ENCODE measurements at places on chromosomes 1 and 21.
A peak's percentile ranks its signal among the peaks of the same experiment; 100 is the strongest.

- DNase-seq, result peak; percentile 60
Observed at GRCh38 chr1:204941421-204942338, 71.0 kb downstream of the NFASC start.

GRCh38 chr21:34280389-34280795, 83.4 kb upstream of the KCNE2 start:
- DNase-seq, result no peak

DNA sequence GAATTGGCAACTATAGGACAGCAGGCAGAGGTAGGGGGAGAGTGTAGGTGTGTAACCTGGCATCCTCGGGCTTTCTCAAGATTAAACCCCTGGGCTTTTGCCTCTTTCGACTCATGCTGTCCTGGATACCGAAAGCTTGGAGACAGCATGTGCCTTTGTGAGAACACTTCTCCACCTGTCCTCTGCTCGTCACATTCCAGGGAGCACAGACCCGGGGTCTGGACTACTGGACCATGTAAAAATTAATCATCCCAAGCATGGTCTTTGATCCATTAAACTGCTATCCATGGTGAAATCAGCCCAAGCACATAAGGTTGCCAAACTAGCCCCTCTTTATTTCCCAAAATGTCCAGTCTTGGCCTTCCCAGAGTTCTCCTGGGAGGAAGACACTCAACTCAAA, 9.0 kb upstream of the RNF186 start:
- DNase-seq, result no peak

- no peak for DNase-seq
Observed at GRCh38 chr1:22212400-22213233, 69.7 kb upstream of the WNT4 start.

GRCh38 chr1:114702737-114703136, 7.4 kb upstream of the AMPD1 start:
- DNase-seq, result no peak

DNA sequence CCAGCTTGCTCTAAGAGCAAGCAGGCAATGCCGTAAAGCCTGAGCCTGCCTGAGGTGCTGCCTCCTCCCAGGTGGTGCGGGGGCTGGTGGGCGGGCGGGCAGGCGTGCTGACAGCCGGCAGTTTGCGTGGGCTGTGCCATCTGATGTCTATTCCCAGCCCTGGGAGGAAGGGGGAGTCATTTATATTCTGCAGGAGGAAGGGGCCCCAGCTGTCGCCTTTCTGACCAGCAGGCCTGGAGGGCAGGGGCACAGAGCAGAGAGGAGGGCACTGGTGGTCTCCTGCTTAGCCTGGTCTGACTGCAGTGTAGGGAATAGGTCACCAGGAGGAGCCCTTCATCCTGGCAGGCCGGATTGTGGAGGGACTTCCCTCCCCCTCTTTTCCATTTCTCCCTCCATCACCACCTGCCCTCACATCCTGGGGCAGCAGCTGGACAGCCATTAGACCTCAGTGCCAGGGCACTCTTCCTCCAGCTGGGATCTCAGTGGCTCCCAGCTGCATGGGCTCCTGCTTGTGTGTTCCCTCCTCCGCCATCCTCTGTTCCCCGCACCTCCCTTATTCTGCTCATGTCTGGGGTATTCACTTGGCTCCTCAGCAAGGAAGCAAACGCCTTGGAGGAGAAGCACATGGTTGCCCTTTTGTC, 4.4 kb downstream of the CYB561D1 start:
- no peak for DNase-seq

DNA sequence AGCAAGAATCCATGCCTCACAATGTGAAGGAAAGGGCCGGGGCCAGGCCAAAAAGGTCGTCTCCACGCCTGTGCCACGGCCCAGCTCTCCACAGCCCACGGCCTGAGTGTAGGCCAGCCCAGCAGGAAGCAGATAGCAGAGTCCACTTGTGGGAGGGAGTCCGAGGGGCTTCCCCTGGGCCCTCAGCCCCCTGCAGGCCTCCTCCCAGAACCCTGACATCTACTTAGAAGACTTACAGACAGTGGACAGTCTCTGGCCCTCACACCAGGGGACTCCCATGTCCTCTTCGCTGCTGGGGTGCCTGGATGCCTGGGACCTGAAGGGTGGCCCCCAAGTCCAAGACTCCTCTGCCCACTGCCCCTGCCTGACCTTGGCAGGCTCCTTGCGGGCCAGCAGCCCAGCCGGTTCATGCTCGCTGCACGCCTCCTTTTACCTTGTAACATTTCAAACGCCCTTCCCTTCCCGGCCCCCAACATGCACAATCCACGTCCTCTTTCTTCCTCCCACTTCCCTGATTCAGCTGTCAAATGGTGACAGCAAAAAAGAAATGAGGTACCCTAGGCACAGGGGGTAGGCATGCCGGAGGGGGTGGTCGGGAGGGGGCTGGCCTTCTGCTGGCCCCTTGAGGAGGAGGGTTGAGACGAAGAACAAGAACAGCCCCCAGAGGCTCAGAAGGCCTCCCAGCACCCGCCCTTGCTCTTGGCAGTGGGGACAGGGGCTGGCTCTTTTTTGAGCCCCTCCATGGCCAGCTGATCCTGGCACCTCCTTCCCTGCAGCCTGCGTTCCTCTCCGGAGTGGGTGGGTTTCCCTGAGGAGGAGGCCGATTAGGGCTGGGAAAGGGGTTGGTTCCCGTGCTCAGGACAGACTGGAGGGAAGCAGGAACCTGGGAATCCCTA, 997 bp upstream of the PTPN7 start:
- DNase-seq, result no peak

DNA sequence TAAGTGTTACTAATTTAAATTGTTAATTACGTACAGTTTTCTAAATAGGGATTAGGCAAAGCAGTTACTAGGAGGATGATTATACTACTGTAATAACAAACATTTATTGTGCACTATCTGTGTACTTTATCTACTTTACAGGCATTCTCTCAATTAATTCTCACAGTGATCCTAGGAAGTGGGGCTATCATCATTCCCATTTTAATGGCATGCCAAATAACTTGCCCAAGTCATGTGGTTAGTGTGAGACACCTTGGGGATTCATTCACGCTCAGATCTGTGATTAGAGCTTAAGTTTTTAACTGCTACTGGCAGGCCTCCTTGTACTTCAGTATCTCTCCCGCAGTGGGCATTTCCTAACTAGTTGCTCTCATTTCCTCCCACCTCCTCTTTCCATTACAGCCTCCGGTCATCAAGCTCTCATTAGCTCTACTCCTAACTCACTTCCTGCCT, 11.5 kb downstream of the PHLDA3 start:
- no peak for DNase-seq

GRCh38 chr1:66413136-66413837, 120.7 kb upstream of the SGIP1 start:
- DNase-seq, result no peak

GRCh38 chr21:41254090-41254700, 62.4 kb upstream of the FAM3B start:
- DNase-seq, result no peak

- DNase-seq, result no peak
Observed at GRCh38 chr1:212485913-212486618, 53.3 kb downstream of the NENF start.

- no peak for DNase-seq
Observed at GRCh38 chr1:210092366-210092765, 140.2 kb upstream of the SERTAD4 start.

DNA sequence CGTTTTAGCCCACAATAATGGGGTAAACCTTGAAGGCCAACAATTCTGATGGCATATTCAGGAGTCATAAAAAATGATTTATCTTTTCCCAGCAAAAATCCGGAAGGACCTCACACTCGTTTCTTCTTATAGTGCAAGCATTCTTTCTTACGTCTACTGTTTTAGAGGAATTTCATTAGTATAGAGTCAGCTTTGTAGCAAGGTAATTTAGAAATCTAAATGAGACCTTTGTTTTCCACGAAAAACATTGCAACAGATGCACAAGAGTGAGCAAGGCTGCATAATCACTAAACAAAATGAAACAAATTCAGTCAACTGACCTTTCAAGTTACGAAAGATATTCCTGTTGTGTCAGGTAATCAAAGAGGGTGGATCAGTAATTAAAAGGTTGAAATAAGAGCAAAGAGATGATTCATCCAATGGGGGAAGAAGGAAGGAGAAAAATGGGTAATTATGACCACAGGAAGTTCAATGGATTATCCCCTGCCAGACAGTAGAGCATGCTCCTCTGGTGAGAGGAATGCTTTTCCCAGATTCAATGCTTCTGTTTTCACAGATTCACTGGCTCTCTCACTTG, 560 bp upstream of the CSDE1 start:
- no peak for DNase-seq

DNA sequence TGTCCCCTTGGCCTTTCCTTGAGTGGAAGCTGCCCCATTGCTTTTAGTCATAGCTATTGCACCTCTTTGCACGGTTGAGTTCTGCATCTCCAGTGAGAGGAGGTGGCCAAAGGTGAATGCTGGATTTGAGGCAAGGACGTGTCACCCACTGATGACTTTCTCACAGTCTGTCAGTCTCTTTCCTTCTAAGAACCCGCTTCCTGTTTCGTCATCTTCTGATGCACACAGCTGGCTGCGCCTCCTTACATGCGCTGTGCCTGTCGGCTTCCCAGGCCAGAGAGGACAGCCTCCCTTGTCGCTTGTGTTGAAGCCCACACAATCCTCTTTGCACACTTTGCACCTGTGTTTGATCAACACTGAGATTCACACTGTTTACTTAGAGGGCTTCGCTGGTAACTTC, 41.8 kb upstream of the PWP2 start:
- DNase-seq, result peak; percentile 81

DNA sequence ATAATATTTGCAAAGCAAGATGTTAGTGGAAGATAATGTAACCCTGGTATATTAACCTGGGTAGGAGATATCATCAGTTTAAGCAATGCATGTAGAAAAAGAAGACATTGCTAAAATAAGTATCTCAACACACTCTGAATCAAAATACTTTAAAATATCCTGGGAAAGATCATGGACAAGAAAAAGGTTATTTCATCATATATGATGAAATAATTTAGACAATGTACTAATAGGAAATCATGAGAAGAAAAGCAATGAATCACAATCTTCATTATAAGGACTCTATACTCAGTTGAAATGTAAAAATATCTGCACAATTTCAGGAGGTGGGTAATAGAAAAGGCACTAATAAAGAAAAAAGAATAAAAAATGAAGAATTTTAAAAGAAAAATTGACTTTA, 158.8 kb downstream of the KCNT2 start:
- DNase-seq, result no peak

DNA sequence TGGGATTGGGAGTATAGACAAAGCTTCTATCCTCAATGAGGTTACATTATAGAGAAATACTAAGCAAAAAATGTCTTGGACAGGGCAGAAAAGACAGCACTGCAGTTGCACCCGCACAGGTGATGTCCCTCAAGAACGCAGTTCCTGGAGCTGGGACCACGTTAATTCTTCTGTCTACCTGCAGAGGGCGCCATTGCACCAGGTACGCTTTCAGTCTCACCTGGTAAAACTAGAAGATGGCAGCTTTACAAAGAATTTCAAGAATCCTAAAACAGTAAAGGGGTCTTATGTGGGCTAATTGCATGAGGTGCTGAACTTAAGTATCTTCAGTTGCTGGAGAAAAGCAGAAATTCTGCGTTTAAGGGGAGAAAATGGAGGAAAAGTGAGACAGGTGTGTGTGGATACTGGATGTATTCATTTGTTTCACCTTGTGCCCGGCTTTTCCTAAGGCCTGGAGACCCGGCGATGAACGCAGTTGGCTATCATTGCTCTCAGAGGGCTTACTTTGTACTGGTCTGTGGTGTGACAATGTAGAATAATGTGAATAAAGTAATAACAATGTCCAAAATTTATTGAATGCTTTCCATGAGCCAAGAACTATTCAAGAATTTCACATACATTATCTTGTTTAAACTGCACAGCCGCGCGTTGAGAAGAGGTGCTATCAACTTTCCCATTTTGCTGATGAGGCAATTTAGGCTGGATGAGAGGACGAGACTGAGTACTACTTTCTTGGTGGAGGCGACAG, 276.3 kb upstream of the GREM2 start:
- DNase-seq, result peak; percentile 29

DNA sequence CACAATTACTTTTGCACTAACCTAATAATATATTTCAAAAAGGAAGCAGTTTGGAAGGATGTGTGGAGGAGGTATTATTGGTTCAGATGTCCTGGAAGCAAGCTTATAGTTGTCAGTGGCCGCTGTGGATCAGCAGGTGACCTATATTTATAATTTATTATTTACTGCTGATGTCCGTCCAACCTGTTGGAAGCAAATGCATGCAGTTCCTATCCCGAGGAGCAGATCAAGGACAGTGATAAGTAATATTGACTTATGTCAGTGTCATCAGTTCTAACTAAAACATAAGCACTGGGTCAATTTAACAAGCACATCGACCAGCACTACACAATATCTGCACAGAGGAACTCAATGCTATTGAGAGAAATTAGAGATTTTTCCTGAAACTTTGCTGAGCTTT, 270.1 kb downstream of the BRINP2 start:
- DNase-seq, result no peak

DNA sequence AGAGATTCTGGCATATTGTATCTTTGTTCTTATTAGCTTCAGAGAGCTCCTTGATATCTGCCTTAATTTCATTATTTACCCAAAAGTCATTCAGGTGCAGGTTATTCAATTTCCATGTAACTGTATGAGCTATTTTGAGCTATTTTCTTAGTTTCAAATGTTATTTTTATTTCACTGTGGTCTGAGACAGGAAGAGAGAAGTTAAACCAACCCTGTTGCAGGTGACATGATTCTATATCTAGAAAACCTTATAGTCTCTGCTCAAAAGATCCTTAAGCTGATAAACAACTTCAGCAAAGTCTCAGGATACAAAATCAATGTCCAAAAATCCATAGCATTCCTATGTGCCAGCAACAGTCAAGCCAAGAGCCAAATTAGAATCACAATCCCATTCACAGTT, 1644.0 kb upstream of the B3GALT2 start:
- DNase-seq, result no peak

DNA sequence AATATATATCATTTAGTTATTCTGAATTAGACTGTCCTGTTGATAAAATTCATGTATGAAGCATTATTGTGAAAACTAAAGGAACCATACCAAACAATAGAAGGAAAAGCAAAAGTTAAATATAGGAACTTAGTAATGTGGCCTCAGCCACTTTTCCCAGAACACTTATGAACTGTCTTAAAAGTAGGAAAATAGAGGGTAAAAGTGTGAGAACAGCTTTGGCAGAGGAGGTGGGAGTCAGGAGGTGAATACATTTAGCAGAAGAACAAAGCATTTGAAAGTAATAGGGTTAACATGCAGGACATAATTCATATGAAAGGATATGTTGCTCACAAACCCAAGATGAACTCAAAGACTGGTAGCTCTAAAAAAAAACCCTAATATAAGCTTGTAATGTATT, 121.9 kb downstream of the KCNT2 start:
- no peak for DNase-seq

GRCh38 chr1:228272831-228273571, 65.2 kb downstream of the OBSCN start:
- no peak for DNase-seq

- DNase-seq, result no peak
Observed at GRCh38 chr1:42691157-42691498, 8.9 kb downstream of the YBX1 start.

GRCh38 chr1:37616330-37616729, 18.4 kb downstream of the RSPO1 start:
- DNase-seq, result no peak

GRCh38 chr1:160674415-160674814, 27.6 kb upstream of the SLAMF1 start:
- no peak for DNase-seq
